Activated CD4-positive, alpha-beta T cell treated with anti-CD3 and anti-CD28 coated beads, Interleukin-2, amount 50 U/mL, for 4 hours (primary cell): ENCODE measurements at places on chromosomes 6 and 20.

- DNase-seq: no peak
These were observed 39.8 kb downstream of the SLC22A2 start for GRCh38 chr6:160218810-160219209.

DNA sequence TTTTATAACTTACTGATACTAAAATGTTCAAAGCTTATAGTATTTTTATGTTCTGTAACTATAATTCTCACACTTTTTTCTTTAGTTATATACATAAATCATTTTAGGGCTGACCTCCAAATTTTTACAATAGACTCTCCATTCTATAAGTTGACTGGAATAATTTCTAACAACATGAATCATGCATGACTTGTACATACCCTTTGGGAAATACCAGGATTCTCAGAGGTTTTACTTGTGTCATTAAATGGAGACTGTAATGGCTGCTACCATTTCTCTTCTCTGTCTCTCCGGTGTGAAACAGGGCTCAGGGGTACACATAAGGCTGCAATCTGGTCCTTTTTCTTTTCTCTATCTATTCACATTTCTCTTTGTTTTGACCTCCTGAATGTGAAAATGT, 222.2 kb upstream of the FLRT3 start:
- DNase-seq: no peak

- no peak for DNase-seq
These were observed 7.1 kb downstream of the RRBP1 start for GRCh38 chr20:17674722-17675518.

- DNase-seq: no peak
These were observed 41.8 kb downstream of the BMP7 start for GRCh38 chr20:57224641-57225138.

DNA sequence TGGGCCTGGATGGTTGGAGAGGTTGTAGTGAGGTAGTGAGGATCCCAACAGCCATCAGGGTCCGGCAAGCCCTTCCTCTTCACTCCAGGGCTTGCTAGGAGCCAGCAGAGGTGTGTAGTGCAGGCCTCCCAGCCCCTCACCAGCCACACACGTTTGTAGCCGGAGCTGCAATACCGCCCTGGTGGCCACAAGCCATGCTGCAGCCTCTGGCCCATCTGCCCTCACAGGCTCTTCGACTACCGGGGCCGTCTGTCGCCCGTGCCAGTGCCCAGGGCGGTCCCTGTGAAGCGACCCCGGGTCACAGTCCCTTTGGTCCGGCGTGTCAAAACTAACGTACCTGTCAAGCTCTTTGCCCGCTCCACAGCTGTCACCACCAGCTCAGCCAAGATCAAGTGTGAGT, 36.4 kb downstream of the EIF2S2 start:
- no peak for DNase-seq

DNA sequence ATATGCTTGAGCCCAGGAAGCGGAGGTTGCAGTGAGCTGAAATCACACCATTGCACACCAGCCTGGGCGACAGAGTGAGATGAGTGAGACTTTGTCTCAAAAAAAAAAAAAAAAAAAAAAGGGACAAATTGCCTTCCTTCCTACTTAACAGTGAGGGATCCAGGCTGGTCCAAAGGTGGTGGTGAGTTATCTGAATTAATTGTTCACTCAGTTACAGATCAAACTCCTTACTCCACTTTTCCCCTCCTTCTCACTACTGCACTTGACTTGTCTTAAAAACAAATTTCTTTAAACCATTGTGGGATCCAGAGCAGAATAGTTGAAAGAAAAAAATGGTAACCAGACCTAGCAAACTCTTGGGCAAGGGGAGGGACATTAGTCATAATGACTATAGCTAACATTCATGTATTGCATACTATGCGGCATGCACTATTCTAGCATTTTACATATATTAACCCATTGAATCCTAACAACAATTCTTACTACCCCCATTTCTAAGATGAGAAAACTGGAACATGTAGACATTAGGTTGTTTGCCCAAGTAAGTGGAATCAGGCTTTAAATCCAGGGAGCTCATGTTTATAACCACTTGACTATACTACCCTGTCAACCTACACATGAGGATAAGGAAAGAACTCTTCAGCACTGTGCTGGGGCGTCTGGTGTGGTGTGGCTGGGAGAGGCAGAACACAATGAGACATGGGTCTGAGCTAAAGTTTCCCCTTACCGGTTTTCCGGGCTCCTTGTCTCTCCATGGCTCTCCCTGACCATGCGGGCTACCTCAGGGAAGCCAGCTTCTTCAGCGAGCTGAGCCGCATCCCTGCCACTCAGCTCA, 1.5 kb downstream of the GPANK1 start:
- DNase-seq: no peak

DNA sequence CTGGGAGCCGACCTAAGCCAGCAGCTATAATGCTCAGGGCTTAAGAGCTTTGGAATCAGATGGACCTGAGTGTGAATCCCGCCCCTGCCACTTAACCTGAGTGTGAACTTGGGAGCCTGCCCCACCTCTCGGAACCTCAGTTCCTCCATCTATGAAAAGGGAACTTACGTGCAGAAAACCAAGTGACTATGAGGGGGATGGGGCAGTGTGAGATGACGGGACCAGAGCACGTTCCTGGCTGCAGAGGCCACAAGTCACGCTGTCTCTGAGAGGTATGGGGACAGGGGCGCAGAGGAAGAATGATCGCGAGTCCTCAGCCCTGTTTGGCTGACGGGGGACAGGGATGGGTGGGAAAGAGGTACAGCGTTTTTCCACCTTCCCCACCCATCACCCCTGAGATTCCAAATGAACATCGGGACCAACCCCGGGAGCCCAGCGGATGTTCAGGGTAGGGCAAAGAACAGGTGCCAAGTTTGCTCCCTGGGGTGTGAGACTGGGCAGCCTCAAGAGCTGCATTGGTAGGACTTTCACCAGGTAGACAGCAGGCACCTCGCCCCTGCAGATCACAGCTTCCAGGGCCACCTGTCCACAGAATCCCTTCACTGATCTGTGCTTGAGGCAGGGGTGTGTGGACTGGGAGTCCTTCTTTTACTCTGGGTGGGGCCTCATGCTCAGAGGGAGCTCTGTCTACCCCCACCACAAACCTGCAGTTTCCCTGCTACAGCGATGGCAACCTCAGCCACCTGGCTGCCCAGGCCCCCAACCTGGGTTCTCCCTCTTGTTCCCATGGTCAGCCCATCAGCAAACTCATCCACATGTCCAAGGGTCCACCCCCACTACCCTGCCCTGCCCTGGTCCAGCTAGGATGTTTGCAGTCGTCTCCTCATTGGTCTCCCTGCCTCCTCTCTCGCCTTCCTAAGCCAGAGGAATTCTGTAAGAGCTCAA, 85.8 kb downstream of the CEBPB start:
- DNase-seq: no peak

DNA sequence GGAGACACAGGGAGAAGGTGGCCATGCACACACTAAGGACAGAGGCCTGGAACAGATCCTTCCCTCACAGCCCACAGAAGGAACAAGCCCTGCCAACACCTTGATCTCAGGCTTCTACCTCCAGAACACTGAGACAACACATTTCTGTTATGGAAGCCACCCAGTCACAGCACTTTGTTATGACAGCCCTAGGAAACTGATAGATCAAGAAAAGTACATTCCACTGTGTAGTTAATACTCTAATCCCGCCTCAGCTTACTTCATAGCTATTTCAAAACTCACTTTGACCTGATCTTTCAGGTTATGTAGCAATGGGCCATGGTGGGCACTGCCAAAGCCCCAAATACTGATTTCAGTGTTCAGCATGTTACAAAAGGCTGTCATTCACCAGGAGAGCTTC, 66.8 kb downstream of the CD24 start:
- DNase-seq: no peak

GRCh38 chr20:62282103-62282502, 20.7 kb upstream of the ADRM1 start:
- no peak for DNase-seq

- DNase-seq: no peak
These were observed 16.9 kb upstream of the PHIP start for GRCh38 chr6:79094938-79095337.

DNA sequence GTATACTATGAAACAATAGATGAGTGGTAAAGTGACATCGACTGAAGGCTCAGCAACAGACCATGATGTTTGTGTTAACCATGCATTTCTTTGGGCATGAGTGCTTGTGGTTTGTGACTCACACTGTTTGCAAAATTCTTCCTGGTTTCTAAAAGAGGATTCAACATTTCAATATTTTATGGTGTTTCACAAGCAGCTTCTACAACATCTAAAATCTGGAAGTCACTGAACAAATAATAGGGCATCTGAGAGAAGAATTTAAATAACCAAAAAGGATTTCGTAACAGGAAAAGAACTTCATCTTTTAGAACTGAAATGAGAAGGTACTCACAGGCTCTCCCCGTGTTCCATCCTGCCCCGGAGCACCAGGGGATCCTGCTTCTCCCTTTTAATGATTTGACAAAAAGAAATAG, 146.2 kb downstream of the COL21A1 start:
- DNase-seq: no peak

DNA sequence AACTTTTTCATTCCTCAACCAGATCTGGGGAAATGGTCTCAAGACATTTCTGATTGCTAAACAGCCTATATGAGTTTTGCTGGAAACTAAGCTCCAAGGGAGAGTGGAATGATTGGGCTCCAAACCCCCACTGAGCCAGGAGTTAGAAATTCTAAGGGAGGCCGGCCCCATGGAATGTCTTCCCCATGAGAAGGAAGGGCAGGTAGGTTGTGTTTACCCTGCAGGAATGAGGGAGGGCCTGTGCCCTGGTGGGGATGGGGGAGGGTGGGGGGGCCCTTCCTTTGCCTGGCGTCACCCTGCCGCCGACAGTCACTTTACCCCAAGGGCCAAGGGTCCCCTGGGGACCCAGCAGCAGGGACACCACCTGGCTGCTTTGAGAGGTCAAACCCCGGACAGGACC, 298.9 kb downstream of the TFAP2C start:
- no peak for DNase-seq

GRCh38 chr6:163416557-163417253, 2.2 kb downstream of the QKI start:
- DNase-seq: peak; percentile 12

DNA sequence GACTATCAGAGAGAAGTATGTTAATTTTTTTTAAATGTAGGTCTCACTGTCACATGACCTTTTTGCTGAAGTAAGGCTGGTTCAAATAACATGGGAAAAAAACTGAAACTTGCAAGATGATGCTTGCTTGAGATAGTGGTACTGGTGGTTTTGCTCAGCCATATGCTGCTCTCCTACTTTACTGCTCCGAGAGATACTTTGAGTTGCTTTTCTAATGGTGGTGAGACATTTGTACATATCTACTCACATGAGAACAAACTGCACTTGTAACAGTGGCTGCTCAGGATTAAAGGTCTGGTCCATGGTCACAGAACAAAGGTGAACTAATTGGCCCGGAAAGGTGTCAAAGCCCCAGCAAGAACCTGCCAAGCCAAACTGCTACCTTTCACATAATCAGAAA, 106.2 kb upstream of the BEND3 start:
- no peak for DNase-seq

DNA sequence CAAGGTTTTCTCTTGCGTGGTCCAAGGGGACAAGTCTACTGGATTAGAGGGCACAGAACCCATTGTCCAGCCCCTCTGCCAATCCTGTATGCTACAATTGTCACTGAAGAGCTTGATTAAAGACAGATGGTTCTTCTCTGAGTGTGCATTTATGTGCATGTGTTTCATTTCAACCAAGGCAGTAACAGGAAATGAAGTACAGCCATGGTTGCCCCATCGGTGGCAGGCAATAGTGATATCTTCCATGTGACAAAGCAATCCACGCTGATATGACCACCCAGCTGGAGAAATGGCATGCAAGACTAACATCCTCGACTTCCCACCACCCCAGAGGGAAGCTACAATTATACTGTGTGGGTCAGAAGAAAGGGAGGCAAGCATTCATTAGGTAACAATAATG, 85.5 kb downstream of the UNC5CL start:
- no peak for DNase-seq

DNA sequence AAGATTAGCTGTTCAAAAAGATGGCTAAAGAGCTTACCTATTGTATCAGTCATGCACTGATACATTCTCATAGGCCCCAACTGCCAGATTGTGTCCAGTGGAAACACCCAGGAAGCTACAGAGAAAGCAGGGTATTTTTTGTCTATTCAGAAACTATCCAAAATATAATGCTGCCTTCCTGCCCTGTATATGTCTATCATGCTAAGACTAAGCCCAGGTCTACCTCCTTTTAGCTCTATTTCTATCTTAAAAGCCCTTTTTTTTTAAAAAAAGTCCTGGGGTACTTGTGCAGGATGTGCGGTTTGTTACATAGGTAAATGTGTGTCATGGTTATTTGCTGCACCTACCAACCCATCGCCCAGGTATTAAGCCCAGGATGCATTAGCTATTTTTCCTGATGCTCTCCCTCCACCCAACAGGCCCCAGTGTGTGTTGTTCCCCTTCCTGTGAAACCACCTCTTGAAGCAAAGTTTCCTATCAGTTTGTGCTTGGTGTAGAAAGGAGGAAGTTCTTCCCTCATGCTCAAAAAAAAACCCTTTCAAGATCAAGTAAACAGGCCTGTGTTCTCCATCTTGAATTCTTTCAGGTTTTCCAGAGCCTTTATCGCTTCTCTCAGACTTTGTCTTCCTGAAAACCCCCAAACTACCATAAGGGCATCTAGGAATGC, 514 bp downstream of the DEFB129 start:
- DNase-seq: no peak

DNA sequence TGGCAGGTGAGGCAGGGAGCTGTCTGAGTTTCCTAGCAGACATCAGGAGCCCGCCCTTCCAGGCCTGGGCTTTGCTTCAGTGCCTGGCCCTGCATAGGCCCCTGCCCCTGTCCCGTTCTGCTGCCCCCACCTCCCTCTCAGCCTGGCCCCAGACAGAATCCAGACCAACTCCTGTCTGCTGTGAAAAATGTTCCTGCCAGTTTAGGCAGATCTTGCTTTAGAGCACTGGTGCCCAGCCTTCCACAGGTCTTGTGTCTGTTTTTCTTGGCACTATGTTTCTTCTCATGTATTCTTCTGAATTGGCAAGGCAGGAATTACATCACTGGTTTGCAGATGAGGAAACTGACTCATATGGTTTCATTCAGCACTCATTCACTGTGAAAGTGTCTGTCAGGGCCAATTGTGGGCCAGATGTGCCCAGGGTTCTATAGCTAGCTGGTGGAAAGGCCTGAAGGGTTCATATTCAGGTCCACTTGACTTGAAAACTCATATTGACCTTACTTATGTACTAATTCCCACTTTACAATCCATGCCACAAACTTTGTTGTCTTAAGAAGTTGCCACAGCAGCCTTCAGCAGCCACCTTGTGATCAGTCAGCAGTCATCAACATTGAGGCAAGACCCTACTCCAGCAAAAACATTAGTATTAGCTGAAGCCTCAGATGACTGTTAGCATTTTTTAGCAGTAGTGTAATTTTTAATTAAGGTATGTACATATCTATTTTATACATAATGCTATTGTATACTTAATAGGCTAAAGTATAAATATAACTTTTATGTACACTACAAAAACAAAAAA, 40.5 kb downstream of the HLA-F start:
- DNase-seq: no peak

GRCh38 chr6:4186385-4186784, 51.0 kb upstream of the ECI2 start:
- DNase-seq: no peak

- DNase-seq: no peak
These were observed 618.5 kb downstream of the C6orf118 start for GRCh38 chr6:164690702-164691500.
